ENCODE measurements at places on chromosomes 4 and X.

GRCh38 chr4:76830964-76831703 lies 66.8 kb downstream of the SOWAHB start:
- no peak overlapping the region for H3K4me3 ChIP-seq
- peak overlapping the region; percentile 67 for H3K27ac ChIP-seq
- H3K4me1 ChIP-seq, result peaks cover 22% of the 10 kb centered on the region
- no peaks in the 10 kb centered on the region for H3K27me3 ChIP-seq
- no peaks in the 10 kb centered on the region for H3K36me3 ChIP-seq

GRCh38 chrX:53479301-53479700 lies 45.1 kb upstream of the HSD17B10 start:
- H3K36me3 ChIP-seq, result no peaks in the 10 kb centered on the region
- H3K4me1 ChIP-seq, result peaks cover 4% of the 10 kb centered on the region
- H3K4me3 ChIP-seq, result no peak overlapping the region
- DNase-seq, result no peak
- H3K27me3 ChIP-seq, result no peaks in the 10 kb centered on the region

GRCh38 chr4:18535948-18536347 lies 514.4 kb upstream of the LCORL start:
- H3K4me1 ChIP-seq, result no peaks in the 10 kb centered on the region
- no peaks in the 10 kb centered on the region for H3K36me3 ChIP-seq
- H3K27me3 ChIP-seq, result no peaks in the 10 kb centered on the region
- no peak overlapping the region for H3K27ac ChIP-seq
- no peak for DNase-seq

DNA sequence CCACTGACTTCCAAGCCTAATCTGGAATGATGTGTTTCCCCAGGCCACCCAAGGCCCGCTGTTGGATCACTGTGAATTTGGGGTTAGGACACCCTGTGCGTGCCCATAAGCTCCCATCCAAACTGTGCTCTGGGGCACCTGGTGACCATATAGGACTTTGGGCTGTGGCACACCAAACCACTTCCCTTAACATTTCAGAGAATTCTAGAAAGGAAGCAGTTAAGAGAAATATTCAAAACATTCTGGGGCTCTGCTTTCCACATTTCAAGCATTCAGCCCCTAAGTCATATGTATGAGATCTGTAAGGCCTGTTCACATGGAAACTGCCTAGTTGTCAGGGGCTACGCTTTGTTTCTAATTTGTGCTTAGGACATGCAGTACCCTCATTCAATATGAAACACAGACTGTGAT lies 14.4 kb downstream of the VGLL1 start:
- no peaks in the 10 kb centered on the region for H3K4me1 ChIP-seq
- H3K27ac ChIP-seq, result no peak overlapping the region
- DNase-seq, result no peak
- H3K4me3 ChIP-seq, result no peak overlapping the region
- no peaks in the 10 kb centered on the region for H3K27me3 ChIP-seq
- H3K36me3 ChIP-seq, result no peaks in the 10 kb centered on the region

DNA sequence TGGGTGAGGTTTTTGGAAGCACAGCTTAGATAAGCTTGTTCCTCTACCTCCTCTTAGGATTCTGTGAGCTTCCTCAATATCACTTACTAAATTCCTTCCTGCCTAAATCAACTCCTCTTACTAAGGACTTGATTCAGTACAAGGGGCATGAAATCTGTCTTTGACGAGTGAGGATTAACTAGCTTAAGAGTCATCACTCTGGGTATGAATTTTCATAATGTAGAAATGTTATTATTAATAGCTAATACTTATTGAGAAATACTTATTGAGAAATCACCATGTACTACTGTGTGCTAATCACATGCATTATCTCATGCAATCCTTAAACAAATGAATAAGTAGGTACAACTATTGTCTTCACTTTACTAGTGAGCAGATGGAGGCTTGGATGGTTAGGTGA lies 28.6 kb downstream of the TRPC3 start:
- H3K36me3 ChIP-seq, result no peaks in the 10 kb centered on the region
- H3K4me3 ChIP-seq, result no peak overlapping the region
- no peaks in the 10 kb centered on the region for H3K27me3 ChIP-seq
- no peaks in the 10 kb centered on the region for H3K4me1 ChIP-seq
- DNase-seq, result no peak

DNA sequence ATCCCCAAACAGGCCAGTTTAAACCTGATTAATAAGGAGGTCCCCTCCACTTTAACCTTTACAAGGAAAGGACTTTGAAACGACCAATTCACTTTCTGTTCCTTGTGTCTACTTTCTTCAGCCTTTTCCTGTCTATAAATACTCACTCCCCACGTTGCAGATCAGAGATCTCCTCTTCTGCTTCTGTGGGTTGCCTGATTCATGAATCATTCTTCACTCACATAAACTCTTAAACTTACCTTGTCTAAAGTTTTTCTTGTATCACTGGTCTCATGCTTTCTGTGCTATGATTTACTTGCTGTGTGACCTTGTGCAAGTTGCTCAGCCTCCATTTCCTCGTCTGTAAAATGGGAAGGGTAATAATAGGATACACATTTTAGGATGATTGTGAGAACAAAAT lies 236.1 kb downstream of the QDPR start:
- no peaks in the 10 kb centered on the region for H3K36me3 ChIP-seq
- H3K4me1 ChIP-seq, result no peaks in the 10 kb centered on the region
- H3K27me3 ChIP-seq, result no peaks in the 10 kb centered on the region
- no peak overlapping the region for H3K4me3 ChIP-seq

DNA sequence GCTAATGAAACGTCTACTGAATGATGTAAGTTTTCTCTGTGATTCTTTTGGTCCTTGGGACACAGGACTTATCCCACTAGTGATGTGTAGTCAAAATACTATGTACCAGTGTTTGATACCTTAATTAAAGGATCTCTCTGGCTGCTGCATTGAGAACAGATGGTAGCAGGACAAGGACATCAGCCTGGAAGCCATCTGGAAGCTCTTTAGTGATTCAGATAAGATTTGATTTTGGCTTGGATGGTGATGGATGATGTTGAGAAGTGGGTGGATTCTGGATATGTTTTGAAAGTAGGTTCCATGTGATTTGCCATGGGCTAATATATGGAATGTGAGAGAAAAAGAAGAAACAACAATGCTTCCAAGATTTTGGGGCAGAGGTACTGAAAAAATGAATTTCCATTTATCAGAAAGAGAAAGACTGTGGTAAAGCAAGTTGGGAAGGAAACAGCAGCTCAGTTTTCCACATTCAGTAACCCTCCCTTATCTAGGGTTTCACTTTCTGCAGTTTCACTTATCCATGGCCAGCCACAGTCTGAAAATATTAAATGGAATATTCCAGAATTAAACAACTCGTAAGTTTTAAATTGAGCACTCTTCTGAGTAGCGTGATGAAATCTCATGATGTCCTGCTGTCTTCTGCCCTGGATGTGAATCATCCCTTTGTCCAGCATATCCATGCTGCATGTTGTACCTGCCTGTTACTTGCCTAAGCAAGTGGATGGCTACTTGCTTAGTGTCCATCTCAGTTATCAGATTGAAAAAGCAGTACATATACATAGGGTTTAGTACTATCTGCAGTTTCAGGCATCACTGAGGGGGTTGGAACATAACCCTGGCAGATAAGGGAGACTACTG lies 15.6 kb downstream of the CD38 start:
- H3K27me3 ChIP-seq, result peaks cover 9% of the 10 kb centered on the region
- no peak for DNase-seq
- no peak overlapping the region for H3K4me3 ChIP-seq
- no peak overlapping the region for H3K27ac ChIP-seq
- no peaks in the 10 kb centered on the region for H3K4me1 ChIP-seq
- H3K36me3 ChIP-seq, result no peaks in the 10 kb centered on the region

DNA sequence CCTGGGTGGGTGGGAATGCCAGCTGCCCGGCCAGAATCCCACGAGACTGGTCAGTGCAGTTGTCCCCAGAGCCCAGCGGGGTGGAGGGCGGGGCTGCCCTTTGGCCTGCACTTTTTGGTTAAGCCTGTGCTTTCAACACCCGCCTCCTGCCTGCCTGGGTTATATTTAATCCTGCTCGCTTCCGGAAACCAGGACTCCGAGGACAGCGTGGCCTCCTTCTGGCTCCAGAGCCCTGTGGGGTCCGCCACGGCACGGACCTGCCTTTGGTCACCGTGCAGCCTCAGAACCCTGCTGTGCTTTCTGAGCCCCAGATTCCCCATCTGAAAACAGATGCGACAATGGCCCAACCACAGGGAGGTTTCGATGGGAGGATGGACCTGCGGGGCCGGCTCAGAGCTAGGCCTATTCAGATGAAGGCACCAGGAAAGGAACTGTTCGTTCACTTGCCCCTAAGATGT lies 29.4 kb upstream of the KIAA0232 start:
- H3K4me3 ChIP-seq, result no peak overlapping the region
- H3K36me3 ChIP-seq, result no peaks in the 10 kb centered on the region
- DNase-seq, result no peak
- H3K27ac ChIP-seq, result no peak overlapping the region

- DNase-seq, result no peak
- peak overlapping the region; percentile 3 for H3K4me3 ChIP-seq
- H3K4me1 ChIP-seq, result peaks cover 15% of the 10 kb centered on the region
- H3K36me3 ChIP-seq, result no peaks in the 10 kb centered on the region
Measured at GRCh38 chr4:122798101-122798500, 28.5 kb upstream of the FGF2 start.

GRCh38 chr4:162535121-162535520 lies 371.3 kb upstream of the FSTL5 start:
- no peak for DNase-seq
- no peaks in the 10 kb centered on the region for H3K4me1 ChIP-seq
- H3K36me3 ChIP-seq, result no peaks in the 10 kb centered on the region

- H3K36me3 ChIP-seq, result no peaks in the 10 kb centered on the region
- H3K27ac ChIP-seq, result no peak overlapping the region
- peaks cover 7% of the 10 kb centered on the region for H3K4me1 ChIP-seq
- no peaks in the 10 kb centered on the region for H3K27me3 ChIP-seq
- DNase-seq, result no peak
- no peak overlapping the region for H3K4me3 ChIP-seq
Measured at GRCh38 chr4:124633285-124633941, 79.1 kb downstream of the ANKRD50 start.

- no peak for DNase-seq
- H3K27ac ChIP-seq, result no peak overlapping the region
- no peaks in the 10 kb centered on the region for H3K4me1 ChIP-seq
- no peaks in the 10 kb centered on the region for H3K27me3 ChIP-seq
Measured at GRCh38 chrX:139734996-139735395, 27.0 kb upstream of the MCF2 start.

DNA sequence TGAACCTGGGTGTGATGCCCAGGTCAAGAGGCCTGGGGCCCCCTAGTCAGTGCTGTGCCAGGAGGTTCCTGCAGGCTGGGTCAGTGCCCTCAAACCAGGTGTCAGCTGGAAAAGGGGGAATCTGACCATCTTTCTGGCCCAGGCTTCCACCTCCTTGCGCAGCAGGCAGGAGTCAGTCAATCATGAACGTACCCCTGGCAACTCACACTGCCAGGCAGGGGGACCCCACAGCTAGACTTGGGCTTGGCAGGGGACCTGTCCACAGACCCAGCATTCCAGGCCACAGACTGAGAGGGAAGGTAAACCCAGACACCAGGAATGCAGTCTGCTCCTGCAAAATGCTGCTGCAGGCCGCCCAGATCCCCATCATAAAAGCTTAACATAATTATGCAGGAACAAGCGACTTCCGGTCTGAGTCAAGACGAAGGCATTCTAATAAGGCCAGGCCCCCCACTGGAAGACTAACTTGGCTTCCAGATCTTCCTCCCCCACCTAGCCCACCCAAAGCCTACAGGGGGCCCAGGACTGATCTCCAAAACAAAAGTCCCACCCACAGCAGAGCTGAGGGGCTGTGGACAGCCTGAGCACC lies 156.3 kb downstream of the BCOR start:
- H3K4me3 ChIP-seq, result no peak overlapping the region
- H3K27me3 ChIP-seq, result no peaks in the 10 kb centered on the region

GRCh38 chr4:40333921-40334352 lies 1.2 kb upstream of the CHRNA9 start:
- peak overlapping the region; percentile 45 for H3K27ac ChIP-seq
- no peaks in the 10 kb centered on the region for H3K4me1 ChIP-seq
- peaks cover 3% of the 10 kb centered on the region for H3K27me3 ChIP-seq
- no peaks in the 10 kb centered on the region for H3K36me3 ChIP-seq

GRCh38 chrX:65668377-65669310 lies 1.2 kb downstream of the MSN start:
- peak overlapping the region; percentile 94 for H3K27ac ChIP-seq
- no peaks in the 10 kb centered on the region for H3K36me3 ChIP-seq
- H3K4me3 ChIP-seq, result peak overlapping the region; percentile 63
- no peaks in the 10 kb centered on the region for H3K27me3 ChIP-seq

DNA sequence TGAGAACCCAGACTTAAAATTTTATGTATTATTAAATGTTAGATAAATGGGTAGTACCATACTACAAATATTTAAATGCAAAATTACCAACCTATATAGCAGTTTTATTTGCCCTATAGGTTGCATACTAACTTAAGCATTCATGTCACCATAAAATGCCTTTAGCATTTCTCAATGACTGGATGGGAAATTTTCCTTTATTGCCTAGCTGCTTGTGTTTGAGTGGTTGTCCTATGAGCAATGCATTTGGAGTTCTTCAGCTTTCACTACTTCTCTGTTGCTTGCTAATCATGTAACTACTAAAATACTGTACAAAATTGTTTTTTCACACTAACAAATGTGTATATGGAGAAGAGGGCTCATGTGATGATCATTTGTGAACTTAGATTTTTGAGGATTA lies 44.2 kb upstream of the CEP135 start:
- peaks cover 3% of the 10 kb centered on the region for H3K4me1 ChIP-seq
- DNase-seq, result no peak
- peaks cover 35% of the 10 kb centered on the region for H3K36me3 ChIP-seq
- H3K27ac ChIP-seq, result no peak overlapping the region

GRCh38 chr4:55931043-55931442 lies 17.7 kb upstream of the CEP135 start:
- H3K4me3 ChIP-seq, result no peak overlapping the region
- no peak for DNase-seq
- no peaks in the 10 kb centered on the region for H3K4me1 ChIP-seq
- H3K27me3 ChIP-seq, result no peaks in the 10 kb centered on the region
- no peaks in the 10 kb centered on the region for H3K36me3 ChIP-seq
- H3K27ac ChIP-seq, result no peak overlapping the region

DNA sequence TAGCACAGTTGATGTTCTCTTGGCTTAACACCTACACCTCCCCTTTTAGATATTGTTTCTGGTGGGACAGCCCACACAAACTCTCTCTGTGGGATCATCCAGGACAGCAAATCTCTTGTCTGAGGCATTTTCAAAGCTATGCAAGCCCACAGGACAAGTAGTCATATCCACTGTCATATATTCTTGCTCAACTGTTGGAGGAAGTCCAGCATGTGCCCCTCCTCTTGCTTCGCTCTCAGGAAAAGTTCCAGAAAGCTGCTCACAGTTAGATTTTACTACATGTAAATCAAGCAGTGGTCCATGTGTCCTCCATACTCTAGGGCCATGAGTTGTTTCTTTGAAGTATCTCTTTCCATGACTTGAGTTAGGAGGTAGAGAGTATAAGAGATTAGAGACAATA lies 260.7 kb downstream of the INPP4B start:
- H3K4me1 ChIP-seq, result no peaks in the 10 kb centered on the region
- no peaks in the 10 kb centered on the region for H3K27me3 ChIP-seq
- DNase-seq, result no peak
- H3K4me3 ChIP-seq, result no peak overlapping the region

DNA sequence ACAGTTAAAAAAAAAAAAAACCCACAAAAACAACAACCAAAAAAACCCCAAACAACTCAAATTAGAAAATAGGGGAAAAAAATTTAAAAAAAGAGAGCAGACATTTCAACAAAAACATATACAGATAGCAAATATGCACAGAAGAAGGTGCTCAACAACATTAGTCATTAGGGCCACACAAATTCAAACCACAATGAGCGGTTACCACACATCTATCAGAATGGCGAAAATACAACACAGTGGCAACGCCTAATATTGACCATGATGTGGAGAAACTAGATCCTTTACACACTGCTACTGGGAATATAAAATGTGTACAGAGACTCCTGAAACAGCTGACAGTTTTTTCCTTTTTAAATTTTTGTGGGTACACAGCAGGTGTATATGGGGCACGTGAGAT lies 19.4 kb downstream of the LYAR start:
- no peak for DNase-seq
- no peak overlapping the region for H3K27ac ChIP-seq
- peaks cover 64% of the 10 kb centered on the region for H3K36me3 ChIP-seq

All from suprapubic skin (tissue), 4 donors.